ENCODE measurements at places on chromosomes 1 and 21.

- no peak for DNase-seq
These were observed 181.2 kb upstream of the BRINP3 start for GRCh38 chr1:190658907-190659306.

GRCh38 chr1:226821719-226822085 is 48.7 kb upstream of the PSEN2 start:
- no peak for DNase-seq

GRCh38 chr1:24151175-24151533 is 8.2 kb upstream of the IL22RA1 start:
- DNase-seq: no peak

DNA sequence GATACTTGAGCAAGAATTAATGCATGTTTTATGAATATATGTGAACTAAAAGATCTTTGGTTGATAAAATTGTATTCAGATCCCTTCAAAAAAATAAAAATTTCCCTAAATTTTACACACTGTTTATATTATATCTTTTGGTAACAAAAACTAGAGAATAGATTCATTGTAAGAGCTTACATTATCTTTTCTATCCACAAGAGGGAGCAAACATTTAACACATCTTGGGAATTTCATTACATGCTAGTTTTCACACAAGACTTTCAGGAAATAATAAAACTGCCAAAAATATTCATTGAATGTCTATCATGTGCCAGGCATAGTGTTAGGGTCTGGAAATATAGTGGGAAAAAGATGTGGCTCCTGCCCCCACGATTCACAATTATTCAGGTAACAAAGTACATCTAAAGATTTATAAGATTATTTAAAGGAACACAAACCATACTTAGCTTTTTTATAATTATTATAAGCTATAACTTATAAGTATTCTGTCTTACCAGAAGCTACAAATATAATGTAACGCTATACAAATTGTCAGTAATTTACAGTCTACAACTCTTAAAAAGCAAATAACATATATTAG is 30.6 kb downstream of the FAF1 start:
- no peak for DNase-seq

DNA sequence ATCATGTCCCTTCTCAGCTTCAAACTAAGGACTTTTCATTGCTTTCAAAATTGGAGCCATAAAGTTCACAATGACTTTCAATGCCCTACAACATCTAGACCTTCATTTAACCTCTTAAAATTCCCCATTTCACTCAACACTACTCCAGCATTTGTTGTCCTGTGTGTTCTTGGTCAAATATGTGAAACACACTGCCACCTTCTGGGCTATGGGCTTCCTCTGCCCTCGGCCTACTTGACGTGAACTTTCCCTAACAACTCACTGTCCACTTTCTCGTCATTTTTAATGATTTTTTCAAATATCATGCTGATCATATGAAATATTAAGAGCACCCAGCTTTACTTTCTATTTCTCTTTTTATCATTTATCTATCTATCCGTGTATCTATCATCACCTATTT is 2018.4 kb downstream of the NCAM2 start:
- DNase-seq: no peak

DNA sequence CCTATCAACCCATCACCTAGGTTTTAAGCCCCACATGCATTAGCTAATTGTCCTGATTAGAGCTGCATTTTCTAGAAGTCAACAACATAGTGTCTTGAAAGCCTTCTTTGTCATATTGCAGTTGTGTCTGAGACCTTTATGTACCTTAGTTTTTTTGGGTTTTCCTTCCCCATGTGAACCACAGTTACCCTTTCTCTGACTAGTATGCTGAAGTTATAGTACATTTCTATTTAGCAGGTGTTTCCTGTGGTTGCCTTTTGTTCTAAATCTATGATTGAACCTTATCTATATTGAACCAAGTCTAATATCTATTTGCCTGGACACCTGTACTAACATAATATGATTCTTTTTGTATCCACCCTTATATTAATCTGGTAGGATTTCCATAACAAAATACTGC is 135.6 kb downstream of the ST6GALNAC3 start:
- DNase-seq: no peak

DNA sequence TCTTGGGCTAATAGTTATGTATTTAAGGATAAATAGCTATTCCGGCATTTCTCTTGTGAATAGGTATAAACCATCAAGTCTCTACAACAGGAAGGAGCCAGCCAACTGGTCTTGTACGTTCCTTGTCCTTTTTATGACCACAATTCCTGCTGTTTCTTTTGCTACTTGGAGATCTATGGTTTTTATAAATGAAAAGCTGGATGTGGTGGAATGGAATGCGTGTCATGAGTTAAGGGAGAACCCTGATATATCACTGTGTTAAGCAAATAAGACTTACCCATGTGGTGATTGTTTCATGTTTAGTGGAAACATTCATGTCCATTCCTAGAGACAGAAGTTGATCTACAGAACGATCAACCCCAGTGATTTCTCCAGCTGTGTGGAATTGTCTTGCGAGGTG is 282.1 kb downstream of the RPS6KC1 start:
- DNase-seq: no peak
